Fibroblast of lung (primary cell): ENCODE measurements at places on chromosomes 4 and X. TPM values are rescaled to one million over a fixed set of nuclear protein-coding genes. Genes with fewer than 3 reads are reported as not detected.
A peak's percentile ranks its signal among the peaks of the same experiment; 100 is the strongest.

DNA sequence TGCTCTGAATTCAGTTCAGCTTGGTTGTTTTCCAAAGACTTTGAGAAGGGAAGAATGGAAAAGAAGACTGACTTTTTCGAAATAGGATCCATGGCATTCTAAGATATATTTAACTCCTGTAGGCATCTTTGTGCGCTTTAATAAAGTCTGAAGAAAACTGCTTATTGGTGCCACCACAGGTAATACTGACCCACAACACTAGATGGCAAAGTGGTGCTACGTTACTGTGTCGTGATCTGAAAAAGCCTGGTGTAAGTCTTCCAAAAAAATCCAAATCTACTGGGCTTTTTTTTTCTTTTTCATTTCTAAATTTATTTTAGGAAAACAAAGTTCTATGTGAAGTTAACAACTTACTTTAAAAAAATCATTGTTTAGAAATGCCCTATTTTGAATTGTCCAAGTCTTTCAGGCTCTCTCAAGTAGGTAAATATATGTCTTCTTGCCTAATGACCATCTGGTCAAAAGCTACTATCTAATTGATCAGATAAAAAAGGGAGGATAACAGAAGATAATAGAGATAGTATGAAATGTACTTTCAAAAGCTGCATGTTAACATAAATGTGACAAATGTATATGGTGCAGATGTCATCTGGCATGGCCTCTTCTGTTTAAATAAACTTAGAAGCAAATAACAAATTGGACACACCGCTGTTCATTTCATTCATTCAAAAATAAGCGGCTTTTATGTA is 47.0 kb upstream of the MID1IP1 start:
- H3K4me1 ChIP-seq, result no peaks in the 10 kb centered on the region
- no peaks in the 10 kb centered on the region for H3K27me3 ChIP-seq
- no peak overlapping the region for H3K27ac ChIP-seq
- no peaks in the 10 kb centered on the region for H3K36me3 ChIP-seq

DNA sequence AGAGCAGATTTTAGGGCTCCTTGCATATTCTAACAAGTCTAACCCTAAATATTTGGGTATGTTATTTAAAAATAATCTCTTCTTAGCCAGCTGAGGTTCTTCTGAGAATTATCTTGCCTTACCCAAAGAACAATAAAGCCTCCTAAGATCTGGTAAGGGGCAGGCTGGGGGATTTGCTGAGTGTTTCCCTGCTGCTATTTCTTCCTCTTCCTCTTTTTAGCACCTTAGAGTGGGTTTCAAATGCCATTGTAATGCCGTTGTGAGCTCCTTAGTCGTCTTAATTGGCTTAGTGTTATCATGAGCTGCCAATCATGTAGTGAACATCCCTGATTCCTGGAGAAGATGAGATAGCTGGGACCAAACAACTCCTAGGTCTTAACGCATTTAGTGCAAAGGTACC is 15.4 kb downstream of the STOX2 start:
- H3K4me3 ChIP-seq, result no peak overlapping the region
- no peak for DNase-seq
- no peaks in the 10 kb centered on the region for H3K27me3 ChIP-seq
- no peak overlapping the region for H3K27ac ChIP-seq
- H3K36me3 ChIP-seq, result no peaks in the 10 kb centered on the region

DNA sequence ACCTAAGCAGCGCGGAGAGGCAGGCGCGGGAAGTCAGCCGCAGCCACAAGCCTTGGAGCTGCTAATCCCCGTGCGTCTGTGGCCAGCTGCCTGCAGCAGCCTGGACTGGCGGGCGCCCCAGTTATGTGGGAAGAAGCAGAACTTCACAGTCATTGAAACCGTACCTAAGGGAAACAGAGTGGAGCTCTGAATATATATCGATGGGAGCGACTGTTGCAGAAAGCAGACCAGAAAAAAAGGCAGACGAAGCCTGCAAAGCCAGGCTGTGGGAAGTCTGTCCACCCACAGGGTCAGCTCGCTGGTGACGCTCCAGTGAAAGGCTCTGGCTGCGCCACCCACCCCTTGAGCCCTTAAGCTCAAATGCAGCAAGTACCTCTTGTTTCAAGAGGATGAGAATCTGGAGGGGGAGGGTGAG is 24.7 kb downstream of the KCNE5 start:
- H3K27ac ChIP-seq, result no peak overlapping the region
- no peaks in the 10 kb centered on the region for H3K36me3 ChIP-seq
- H3K27me3 ChIP-seq, result no peaks in the 10 kb centered on the region
- DNase-seq, result peak; percentile 1
- H3K4me3 ChIP-seq, result no peak overlapping the region

DNA sequence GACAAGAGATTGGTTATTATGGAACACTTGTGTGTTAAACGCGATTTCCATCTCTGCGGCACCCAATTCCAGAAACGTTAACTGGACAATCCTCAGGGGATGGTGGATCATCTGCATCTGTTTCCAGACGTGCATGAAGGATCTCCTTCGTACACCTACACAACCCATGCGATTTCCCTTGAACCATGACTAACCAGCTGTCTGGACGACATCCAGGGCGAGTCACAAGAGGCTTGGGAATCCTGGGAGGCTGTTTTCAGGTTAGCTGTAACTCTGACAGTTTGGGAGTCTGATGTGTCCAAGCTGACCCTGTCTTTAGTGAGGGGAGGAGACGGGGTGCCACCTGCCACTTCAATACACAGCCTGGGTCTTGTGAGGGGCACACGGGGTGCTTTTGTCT is 84.5 kb downstream of the GATB start:
- DNase-seq, result peak; percentile 87
- H3K4me1 ChIP-seq, result peaks cover 3% of the 10 kb centered on the region
- no peaks in the 10 kb centered on the region for H3K27me3 ChIP-seq
- H3K4me3 ChIP-seq, result no peak overlapping the region
- H3K27ac ChIP-seq, result no peak overlapping the region
- H3K36me3 ChIP-seq, result no peaks in the 10 kb centered on the region

DNA sequence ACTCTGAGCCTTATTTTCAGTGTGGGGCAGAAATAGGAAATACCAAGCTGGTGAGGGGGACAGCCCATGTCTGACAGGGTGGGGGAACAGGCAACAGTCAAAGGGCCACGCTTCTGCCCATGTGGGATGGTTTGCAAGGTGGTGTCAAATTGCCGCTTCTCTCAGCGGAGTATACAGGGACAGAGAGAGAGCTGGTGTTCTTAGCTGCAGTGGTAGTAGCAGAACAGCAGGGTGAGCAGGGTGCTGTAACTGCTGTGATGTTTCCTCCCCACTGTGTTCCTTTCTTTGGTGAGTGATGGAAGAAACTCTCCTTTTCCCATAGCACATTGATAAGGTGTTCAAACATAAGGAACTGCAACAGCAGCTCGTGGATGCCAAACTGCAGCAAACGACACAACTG is 37.9 kb downstream of the RBBP7 start:
- H3K36me3 ChIP-seq, result peaks cover 6% of the 10 kb centered on the region
- H3K27ac ChIP-seq, result no peak overlapping the region
- H3K27me3 ChIP-seq, result no peaks in the 10 kb centered on the region
- no peaks in the 10 kb centered on the region for H3K4me1 ChIP-seq
- peak; percentile 43 for DNase-seq

DNA sequence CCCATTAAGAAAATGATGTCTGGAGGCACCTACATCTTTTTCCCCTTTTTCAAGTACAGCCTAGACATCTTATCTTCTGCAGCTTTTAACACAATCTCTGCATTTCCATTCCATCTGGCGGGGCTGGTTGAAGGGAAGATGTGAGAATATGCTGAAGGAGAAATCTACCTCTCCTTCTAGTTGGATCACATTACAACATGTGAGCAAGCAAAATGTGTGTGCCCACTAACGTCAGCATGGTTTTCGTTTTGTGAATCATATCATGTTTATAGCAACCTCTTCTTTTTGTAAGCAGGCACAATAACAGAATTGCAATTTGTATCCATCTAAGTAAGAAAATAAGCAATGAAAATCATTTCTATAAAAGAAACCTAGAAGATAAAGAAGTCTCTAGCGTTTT is 28.9 kb upstream of the MID1 start:
- no peak overlapping the region for H3K4me3 ChIP-seq
- no peaks in the 10 kb centered on the region for H3K27me3 ChIP-seq
- H3K36me3 ChIP-seq, result no peaks in the 10 kb centered on the region
- DNase-seq, result peak; percentile 45

GRCh38 chrX:2313864-2314640 is 186.7 kb downstream of the DHRSX start:
- H3K27me3 ChIP-seq, result no peaks in the 10 kb centered on the region
- no peak overlapping the region for H3K4me3 ChIP-seq
- DNase-seq, result no peak
- H3K4me1 ChIP-seq, result no peaks in the 10 kb centered on the region
- no peaks in the 10 kb centered on the region for H3K36me3 ChIP-seq
- H3K27ac ChIP-seq, result no peak overlapping the region

GRCh38 chrX:55488593-55489313 is 895 bp downstream of the USP51 start:
- no peaks in the 10 kb centered on the region for H3K36me3 ChIP-seq
- peak overlapping the region; percentile 65 for H3K4me3 ChIP-seq
- H3K4me1 ChIP-seq, result no peaks in the 10 kb centered on the region
- peak; percentile 74 for DNase-seq
- no peaks in the 10 kb centered on the region for H3K27me3 ChIP-seq

DNA sequence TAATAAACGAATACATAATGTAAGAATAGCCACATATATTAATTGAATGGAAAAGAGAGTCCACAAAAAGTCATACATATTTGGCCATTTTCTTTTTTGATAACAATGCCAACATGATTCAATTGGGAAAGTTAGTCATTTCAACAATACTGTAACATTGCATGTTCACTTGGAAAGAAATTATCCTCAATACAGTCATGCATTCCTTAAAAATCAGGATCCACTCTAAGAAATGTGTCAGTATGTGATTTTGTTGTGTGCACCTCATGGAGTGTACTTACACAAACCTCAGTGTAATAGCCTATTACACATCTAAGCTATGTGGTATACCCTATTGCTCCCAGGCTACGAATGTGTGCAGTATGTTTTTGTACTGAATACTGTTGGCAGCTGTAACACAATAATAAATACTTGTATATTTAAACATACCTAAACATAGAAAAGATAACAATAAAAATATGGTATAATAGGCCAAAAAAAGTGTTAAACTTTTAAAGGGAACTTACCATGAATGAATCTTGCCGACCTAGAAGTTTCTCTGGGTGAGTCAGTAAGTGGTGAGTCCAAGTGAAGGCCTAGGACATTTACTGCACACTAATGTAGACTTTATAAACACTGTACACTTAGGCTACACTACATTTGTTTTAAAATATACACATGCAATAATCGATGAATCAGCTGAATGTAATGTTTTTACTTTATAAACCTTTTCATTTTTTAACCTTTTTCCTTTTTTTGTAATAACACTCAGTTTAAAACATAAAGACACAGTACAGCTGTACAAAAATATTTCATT is 806.8 kb downstream of the PCDH18 start:
- no peak overlapping the region for H3K4me3 ChIP-seq
- DNase-seq, result peak; percentile 39
- no peaks in the 10 kb centered on the region for H3K36me3 ChIP-seq
- no peak overlapping the region for H3K27ac ChIP-seq
- no peaks in the 10 kb centered on the region for H3K4me1 ChIP-seq
- no peaks in the 10 kb centered on the region for H3K27me3 ChIP-seq

SPIN3 gene
- polyA plus RNA-seq, result 4.4 and 5.2 TPM in 2 replicates

SHOX gene
- polyA plus RNA-seq, result not detected in 2 replicates

HMGN5 gene
- polyA plus RNA-seq, result 2.9 and 4.4 TPM in 2 replicates

BEX5 gene
- 0.14 TPM in 1 of 2 replicates, not detected in the other for polyA plus RNA-seq

UGT2B11 gene
- polyA plus RNA-seq, result not detected in 2 replicates
